Stimulated activated CD4-positive, alpha-beta T cell treated with anti-CD3 and anti-CD28 coated beads, TNF-alpha, amount 100 ng/mL, for 24 hours (primary cell): ENCODE measurements at places on chromosomes 4 and X.

DNA sequence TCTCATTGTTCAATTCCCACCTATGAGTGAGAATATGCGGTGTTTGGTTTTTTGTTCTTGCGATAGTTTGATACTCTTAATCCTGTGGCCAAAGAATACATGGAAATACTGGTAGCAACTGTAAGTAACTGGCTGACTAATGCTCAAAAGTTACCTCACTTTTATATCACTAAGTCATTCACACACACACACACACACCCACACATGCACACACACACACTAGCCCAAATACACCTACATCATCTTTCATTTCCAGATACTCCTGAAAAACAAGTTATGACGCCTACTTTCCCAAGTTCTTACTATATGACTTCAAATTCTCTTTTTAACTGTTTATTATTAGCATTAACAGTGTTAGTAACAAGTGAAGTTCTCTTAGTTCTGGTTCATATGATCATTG, 101.3 kb downstream of the DCHS2 start:
- DNase-seq = no peak

- DNase-seq = no peak
Observed at GRCh38 chr4:153585026-153585425, 99.1 kb upstream of the TLR2 start.

DNA sequence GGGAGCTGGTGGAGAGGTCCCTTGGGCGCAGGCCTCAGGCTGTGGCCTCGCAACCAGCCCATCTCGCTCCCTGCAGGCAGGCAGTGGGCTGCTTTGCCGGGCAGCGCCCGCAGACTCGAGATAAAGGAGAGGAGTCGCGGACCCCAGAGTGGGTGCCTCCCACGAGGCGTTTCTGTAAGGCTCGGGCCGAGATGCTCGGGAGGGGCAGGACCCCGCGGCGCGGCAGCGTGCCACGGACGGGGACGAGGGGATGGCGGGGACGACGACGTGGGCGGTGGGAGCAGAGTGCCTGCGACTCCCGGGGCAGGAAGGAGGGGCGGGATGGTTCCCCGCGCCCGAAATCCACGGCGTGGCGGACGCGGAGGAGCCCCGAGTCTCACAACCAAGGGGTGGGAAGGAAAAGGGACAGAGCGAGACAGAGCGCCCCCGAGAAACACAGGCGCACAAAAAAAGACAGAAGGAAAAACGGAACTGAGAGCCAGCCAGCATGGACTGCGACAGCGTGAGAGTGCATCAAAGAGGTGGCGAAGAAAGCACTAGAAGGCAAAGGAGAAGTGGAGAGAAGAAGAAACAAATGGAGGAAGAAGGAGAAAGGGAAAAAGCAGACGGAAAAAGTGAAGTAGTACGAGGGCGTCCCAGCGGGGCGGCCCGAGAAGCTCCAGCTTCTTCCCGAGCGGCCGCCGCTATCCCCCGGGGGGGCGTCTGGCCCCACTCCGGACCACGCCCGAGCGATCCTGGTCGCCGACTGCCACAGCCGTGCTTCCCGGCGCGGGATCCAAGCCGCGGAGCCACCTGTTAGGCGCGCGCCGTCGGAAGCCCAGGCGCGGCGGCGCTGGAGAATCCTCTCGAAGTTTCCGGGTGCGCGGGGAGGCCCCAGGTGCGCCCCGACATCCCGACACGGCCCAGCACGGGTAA, 1.5 kb downstream of the BEND4 start:
- no peak for DNase-seq

- DNase-seq = no peak
Observed at GRCh38 chr4:74950882-74951281, 18.0 kb downstream of the PARM1 start.

DNA sequence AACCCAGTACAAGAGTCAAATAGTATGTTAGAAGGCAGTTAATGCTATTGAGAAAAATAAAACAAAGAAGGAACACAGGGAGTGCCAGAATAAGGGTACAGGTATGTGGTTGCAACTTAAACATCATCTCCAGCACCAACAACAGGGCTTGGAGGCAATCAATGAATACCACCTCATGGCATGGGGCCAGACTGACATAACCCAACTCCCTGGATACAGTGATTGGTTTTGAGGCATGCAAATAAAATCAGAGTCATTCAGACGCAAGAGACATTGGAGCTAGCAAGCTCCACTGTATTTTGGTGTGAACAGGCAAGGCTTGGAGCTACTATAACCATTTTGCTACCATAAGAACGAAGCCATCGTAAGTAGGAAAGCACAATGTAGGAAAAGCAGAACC, 56.7 kb downstream of the PPP3CA start:
- no peak for DNase-seq

GRCh38 chrX:66635360-66635759, 3.5 kb downstream of the EDA2R start:
- DNase-seq = no peak

- DNase-seq = no peak
Observed at GRCh38 chr4:118816538-118817177, 19.3 kb downstream of the SEC24D start.

GRCh38 chrX:1387141-1387776, 4.7 kb downstream of the SLC25A6 start:
- no peak for DNase-seq

GRCh38 chrX:69032601-69033000, 132.7 kb downstream of the PJA1 start:
- no peak for DNase-seq

DNA sequence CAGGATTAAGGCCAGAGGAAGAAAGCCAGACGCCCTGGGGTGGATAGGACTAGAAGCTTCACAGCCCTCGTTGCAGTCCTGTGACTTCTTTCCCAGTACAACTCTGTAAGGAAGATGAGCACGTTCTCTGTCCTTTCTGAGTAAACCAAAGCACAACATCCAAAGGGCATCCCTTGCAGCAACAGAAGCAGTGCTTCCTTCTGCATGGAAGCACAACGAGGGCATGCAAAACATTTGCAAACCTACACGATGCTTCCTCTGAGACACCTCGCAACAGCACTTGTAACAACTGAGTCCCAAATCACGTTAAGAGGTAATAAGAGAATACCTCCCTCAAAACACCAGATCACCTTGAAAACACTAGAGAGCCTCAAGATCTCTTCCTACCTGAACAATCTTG, 335.7 kb upstream of the RASGEF1B start:
- DNase-seq = no peak

GRCh38 chr4:3128976-3129375, 54.5 kb downstream of the HTT start:
- no peak for DNase-seq

- DNase-seq = no peak
Observed at GRCh38 chrX:105701310-105702052, 120.9 kb upstream of the NRK start.

GRCh38 chrX:6941041-6941440, 206.5 kb upstream of the STS start:
- DNase-seq = no peak

DNA sequence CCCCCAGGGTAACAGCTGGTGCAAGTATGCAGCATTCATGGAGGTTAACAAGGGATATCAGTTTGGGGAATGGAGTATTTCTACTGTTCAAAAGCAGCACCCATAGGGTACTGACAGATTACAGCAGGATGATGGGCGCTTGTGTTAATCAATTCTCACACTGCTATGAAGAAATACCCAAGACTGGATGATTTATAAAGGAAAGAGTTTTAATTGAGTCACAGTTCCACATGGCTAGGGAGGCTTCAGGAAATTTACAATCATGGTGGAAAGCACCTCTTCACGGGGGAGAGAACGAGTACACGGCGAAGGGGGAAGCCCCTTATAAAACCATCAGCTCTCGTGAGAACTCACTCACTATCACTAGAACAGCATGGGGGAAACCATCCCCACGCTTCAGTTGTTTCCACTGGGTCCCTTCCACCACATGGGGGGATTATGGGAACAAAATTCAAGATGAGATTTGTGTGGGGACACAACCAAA, 64.1 kb downstream of the TNIP2 start:
- DNase-seq = no peak

- DNase-seq = no peak
Observed at GRCh38 chr4:174281901-174282300, 1.6 kb downstream of the FBXO8 start.

GRCh38 chr4:18733961-18734360, 712.4 kb upstream of the LCORL start:
- DNase-seq = no peak

DNA sequence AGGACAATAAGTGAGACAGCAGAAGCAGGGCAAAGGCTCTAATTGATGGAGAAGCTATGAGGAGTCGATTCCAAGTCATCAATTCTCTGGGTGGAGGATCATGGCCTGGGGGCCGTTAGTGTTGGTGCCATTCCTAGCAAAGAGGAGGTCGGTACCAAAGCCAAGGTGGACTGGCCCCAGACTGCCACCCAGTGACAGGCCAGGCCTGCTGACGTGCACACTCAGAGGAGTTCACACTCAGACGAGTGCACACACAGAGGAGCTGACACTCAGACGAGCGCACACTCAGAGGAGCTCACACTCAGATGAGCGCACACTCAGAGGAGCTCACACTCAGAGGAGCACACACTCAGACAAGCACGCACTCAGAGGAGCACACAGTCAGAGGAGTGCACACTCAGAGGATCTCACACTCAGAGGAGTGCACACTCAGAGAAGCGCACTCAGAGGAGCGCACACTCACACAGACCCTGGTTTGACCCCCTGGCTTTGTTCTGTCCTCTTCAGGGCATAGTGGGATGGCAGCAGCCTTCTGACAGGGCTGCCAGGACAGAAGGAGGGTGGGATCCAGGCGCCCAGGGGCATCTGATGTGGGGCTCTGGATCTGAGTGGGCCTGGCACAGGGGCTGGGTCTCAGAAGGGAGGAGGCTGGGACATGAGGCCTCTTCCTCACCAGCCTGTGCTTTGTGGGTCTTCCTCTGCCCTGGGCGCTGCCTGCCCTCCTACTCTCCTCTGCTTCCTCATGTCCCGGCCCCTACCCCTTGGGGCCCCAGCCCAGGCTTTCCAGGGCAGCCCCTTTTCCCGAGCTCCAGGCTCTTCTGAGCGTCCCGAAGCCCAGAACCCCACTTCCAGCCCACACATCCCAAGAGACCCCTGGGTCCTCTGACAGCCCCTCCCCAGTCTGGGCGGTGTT, 41.7 kb upstream of the NKX1-1 start:
- no peak for DNase-seq

DNA sequence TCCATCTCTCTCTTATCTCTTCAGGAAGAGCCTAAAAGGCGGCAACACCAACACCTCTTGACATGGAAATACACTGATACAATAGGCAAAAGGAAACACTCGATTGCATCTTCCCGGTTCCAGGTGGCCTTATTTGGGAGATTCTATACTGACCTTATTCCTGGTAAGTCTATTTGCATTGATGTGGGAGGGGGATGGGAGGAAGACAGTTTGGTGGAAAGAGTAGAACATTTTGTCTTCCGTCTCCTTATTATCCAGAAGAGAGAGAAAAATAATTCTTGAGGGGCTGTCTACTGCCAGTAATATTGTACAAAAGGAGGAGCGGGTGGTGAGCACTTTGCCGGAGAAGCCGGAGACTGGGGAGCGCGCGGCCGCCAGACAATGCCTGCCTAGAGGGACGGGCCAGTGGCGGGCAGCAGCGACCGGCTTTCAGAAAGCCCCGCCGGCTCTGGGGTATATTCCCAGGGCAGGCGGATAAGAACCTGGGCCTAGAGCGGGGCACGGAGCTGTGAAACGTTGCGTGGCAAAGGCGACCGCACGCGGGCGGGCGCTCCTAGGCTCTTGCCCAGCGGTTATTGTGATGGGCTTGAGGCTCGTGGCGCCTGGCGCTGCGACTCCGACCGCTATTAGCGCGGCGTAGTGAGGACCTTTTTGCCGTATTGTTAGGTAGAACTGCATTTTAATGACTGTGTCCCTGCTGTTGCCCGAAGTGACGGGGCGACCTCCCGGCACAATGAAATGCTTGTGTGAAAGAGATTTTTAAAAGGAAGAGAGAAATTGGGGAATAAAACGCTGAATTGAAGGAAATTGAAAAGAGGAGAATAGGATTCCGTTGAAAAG, 518 bp downstream of the PRDM8 start:
- DNase-seq = peak; percentile 21

- DNase-seq = no peak
Observed at GRCh38 chrX:69116077-69116476, 49.2 kb downstream of the PJA1 start.

- DNase-seq = no peak
Observed at GRCh38 chr4:17920681-17921080, 100.9 kb downstream of the LCORL start.

- DNase-seq = no peak
Observed at GRCh38 chrX:33109858-33110257, 101.5 kb downstream of the DMD start.

- no peak for DNase-seq
Observed at GRCh38 chr4:24140892-24141291, 251.0 kb upstream of the PPARGC1A start.

DNA sequence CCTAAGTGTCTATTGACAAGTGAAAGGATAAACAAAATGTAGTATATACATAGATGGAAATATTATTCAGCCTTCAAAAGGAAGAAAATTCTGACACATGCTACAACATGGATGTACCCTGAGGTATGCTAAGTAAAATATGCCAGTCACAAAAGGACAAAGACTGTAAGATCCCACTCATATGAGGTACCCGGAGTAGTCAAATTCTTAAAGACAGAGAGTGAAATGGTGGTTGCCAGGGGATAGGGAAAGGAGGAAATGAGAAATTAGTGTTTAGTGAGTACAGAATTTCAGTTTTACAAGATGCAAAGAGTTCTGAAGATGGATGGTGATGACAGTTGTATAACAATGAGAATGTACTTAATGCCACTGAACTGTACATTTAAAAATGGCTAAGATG, 102.3 kb upstream of the NAP1L5 start:
- DNase-seq = no peak

- DNase-seq = no peak
Observed at GRCh38 chr4:30760551-30760950, 40.4 kb downstream of the PCDH7 start.

DNA sequence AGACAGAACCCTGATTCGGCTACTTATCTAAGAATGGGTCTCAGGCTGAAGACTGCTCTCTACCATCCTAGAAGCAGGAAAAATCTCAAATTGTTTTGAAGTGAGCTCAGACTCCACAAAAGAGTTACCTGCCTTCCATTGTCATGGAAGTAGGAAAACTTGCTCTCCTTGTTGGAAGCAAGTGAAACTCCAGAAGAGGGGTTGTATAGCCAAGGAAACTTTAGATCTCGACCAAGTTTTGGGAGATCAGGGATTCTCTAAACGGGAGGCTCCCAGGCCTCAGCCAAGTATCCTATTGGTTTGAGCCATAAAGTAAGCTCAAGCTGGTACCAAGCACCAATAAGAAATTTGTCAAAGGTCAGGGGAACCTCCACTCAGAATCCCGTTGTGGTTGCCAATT, 9.2 kb upstream of the FHDC1 start:
- DNase-seq = no peak
